ENCODE measurements at places on chromosomes 4 and X. TPM values are rescaled to one million over a fixed set of nuclear protein-coding genes. Genes with fewer than 3 reads are reported as not detected.

Gene CRLF2
- total RNA-seq, result not detected

Gene ADH1C
- 1.5 TPM for total RNA-seq

Gene GLOD5
- not detected for total RNA-seq

Gene CFAP47
- under 0.01 TPM for total RNA-seq

Gene PRAF2
- total RNA-seq, result 6.4 TPM

Gene RAB41
- not detected for total RNA-seq

Gene FAT4
- 8.1 TPM for total RNA-seq

Gene VEGFD
- total RNA-seq, result 0.46 TPM

Gene SFRP2
- total RNA-seq, result not detected

Gene HSD17B13
- 0.18 TPM for total RNA-seq

Gene ZXDB
- total RNA-seq, result 5.5 TPM

Gene CLGN
- total RNA-seq, result 5.8 TPM

Measured in smooth muscle cell of bladder (primary cell).